ENCODE measurements at places on chromosomes 16 and 17.

DNA sequence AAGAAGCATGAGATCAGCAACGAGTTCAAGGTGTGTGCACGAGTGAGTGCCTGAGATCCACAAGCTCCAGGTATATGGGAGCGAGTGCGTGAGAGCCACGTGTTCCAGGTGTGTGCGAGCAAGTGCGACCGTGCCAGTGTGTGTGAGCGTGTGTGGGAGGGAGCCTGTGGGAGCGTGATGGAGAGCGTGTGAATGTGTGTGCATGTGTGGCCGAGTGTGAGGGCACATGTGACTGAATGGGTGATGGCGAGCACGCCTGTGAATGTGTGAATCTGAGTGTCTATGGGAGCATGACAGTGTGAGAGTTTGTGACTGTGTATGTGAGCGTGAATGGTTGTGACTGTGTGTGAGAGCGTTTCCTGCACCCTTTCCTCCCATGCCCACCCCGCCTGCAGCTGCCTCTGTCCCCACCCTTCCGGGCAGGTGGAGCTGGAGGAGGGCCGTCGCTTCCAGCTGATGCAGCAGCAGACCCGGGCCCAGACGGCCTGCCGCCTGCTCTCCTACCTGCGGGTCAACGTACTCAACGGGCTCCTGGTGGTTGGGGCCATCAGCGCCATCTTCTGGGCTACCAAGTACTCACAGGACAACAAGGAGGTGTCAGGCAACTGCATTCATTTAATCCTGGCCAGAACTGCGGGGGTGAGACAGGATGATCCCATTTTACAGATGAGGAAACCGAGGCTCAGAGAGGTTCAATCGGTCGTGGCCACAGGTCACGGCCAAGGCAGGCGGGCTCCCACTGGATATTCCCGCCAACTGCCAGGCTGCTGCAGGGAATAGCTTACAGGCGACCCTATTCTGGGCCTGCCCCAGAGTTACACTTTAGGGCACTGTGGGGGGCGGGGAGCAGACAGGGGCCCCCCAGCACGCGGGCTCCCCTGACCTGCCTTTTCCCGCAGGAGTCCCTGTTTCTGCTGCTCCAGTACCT, 3.7 kb downstream of the TMC8 start:
- DNase-seq: peak; percentile 29

GRCh38 chr16:3769942-3770341, 52.6 kb upstream of the TRAP1 start:
- no peak for DNase-seq

DNA sequence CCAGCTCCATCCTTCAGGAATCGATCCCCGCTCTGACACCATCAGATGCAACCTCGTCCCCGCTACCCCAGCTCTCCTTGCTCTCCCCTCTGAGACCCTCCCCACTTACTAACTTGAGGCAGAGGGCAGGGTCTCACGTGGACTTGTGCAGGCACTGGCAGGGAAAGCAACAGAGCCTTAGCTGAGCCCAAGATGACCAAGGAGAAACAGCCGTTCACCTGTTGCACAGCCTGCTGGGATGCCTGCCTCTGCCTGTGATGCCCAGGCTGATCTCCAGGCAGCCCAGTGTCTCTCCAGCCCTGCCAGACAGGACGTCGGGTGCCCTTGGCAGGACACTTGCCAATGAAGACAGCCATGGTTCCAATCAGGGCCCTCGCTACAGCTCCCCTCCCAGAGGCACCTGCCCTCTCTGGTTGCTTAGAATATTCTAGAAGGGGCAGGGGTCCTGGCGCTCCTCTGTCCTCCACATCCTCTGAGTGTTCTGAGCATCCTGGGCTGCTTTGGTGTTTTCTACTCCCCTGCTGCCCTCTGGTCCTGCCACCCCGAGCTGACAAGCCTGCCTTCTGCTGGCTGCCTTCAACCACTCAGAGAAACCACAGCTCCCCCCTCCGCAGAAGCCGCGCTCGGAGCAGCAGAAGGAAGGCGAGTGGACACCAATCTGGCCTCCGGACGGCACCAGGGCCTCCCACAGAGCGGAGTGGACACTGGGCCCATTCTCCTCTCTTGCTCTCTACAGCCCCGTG, 6.7 kb downstream of the CEP295NL start:
- DNase-seq: no peak

- DNase-seq: no peak
These were observed 13.9 kb upstream of the USP36 start for GRCh38 chr17:78854508-78854907.

DNA sequence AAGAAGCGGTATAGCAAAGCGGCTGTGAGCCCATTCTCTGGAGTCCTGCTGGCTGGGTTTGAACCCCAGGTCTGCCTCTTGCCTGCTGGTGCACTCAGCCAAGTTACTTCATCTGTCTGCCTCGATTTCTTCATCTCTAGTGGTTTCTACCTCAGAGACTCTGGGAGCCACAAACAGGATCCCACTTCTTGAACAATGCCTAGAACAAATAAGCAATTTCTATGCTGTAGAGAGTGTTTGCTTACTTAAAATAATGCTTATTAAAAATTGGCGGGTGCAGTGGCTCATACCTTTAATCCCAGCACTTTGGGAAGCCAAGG, 75.5 kb downstream of the CMIP start:
- no peak for DNase-seq

DNA sequence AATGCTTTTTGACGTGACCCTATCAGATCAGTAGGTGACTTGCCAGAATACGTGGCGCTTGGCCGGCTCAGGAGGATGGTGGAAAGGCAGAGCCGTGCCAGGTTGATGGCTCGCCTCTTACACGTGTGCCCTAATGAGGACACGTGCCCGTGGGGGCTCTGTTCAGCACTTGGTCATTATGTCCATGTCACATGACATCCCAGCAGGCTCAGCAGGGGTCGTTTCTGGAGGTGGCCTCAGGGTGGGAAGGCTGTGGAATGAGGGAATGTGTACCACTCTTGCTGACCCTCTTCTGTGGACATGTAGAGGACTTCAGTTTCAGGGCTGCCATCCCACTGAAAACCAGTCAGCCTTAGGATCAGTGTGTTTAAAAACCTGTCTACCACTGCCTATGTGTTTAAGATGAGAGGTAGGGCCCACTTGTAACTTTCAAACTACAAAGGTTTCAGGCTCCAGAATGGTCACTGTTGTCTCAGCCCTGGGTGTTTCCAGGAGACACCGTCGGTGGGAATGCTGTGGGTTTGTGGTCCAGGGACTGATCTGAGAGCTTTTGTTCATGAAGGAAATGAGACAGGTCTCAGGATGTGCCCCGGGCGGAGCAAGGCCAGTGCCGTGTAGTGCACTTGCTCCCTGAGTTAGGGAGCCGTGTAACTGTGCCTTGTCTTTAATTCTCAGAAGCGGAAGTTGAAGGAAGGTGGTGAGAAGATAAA, 12.1 kb downstream of the UBN1 start:
- DNase-seq: no peak

DNA sequence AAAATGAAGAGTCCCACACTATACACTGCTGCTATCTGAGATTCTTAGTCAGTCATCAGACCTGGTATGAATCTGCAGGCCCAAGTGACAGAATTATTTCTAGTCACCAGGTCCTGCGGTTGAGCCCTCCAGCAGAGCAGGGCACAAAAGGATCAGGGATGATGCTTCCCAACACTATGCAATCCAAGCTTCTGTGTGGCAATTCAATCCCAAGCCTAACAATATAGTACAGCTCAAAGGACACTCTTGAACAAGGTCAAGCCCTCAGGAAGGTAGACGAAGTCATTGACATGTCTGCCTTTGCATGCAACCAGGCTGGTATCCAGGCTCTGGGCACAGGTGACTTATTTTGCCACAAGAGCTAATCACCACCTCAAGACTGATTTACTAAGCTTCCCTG, 5.8 kb downstream of the DCUN1D3 start:
- DNase-seq: no peak

- DNase-seq: no peak
These were observed 8.7 kb downstream of the METTL16 start for GRCh38 chr17:2502871-2503580.

DNA sequence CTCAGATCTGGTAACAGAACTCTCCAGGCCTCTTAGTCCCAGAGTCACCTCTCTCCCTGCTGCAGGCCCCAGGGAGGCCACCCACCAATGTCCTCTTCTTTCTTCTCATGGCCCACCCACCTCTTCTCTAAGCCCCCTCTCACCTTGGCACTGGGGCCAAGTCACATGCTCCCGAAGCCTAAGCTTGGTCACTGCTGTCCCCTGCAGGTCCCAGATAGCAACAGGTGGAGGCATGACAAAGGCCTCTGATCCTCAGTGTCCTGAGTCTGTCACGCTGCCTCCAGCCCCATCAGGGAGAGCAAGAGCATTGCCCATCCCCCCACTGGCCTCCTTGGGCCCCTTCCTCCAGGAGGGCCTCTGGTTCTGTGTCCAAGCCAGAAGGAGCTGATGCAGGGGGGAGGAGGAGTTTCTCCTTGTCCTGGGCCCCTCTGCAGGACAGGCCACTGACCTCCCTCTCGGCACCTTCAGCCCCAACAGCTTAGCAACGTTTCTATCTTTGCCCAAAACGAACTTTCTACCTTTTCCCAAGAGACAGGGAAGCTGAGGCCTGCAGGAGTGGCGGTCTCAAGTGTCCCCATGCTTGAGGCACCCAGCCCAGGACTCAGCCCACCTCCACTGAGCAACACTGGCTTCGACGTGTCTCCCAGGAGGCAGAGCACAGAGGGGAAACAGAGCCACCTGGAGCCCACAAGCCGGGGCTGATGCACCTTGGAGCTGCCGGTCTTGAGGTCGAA, 8.6 kb downstream of the P2RX1 start:
- no peak for DNase-seq

- DNase-seq: peak; percentile 85
These were observed 12.0 kb downstream of the USP36 start for GRCh38 chr17:78828470-78829185.

DNA sequence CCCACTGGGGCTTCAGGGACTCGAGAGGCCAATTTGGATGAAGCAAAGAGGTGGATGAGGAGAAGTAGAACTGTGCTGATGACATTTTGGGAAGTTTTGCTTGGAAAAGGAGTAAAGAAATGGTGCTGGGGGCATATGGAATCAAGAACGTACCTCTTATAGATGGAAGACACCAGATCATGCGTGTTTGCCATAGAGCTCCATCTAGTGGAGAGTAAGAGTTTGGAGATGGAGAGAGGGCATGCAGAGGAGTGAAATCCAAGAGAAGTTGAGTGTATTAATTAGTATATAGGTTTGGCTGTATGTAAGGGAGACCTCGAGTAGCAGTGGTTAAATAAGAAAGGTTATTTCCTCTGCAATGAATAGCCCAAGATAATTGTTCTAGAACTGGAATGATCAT, 56.0 kb downstream of the SHISA6 start:
- no peak for DNase-seq

GRCh38 chr16:64545768-64546167, 576.1 kb downstream of the CDH11 start:
- DNase-seq: peak; percentile 4

GRCh38 chr16:89573826-89574680, 1.5 kb upstream of the CPNE7 start:
- no peak for DNase-seq

- no peak for DNase-seq
These were observed 527 bp downstream of the UNC45B start for GRCh38 chr17:35148144-35148543.

DNA sequence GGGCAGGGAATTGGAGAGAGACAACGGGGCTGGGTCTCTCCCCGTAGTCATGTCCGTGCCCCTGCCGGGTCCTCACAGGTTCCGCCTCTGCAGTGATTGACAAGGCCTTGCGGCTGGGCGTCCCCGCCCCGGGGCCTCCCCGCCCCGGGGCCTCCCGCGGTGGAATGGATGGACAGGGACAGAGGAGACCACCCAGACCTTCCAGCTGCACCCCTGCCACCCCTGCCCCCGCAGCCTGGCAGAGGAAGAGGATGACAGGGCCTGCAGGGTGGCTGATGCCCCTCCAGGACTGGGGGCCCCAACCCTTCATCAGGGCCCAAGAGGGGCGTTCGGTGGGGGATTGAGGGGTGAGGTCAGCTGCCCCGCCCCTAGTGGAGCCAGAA, 216.4 kb upstream of the CIBAR2 start:
- no peak for DNase-seq

- DNase-seq: peak; percentile 88
These were observed 925.4 kb downstream of the CDH11 start for GRCh38 chr16:64196444-64196843.

DNA sequence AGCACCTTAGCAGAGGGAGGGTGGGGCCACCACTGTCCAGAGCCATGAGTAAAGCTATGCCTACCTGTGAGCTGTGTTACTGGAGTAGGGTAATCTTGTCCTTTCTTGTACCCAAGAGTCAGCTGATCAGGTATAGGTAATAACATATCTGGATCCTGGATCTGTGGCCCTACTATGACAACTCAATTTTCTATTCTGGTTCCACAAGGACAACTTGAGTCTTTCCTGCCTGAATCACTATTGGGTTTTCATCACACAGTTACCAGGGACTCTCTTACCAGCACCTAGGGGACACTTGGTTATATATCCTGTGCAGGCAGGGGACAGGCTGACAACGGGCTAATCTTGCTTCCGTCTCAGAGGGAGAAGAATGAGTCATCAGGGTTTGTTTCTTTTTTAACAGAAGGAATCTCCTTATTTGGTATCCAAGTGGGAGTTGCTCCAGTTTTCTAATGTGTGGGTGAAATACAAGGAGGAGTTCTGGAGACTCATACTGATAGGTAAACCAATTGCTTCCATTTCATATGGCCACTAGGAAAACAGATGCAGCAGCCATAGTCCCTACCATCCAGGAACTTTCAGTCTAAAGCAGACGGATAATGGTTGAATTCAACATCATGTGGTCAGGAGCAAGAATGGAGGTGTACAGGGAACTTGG, 6.8 kb downstream of the ZNF267 start:
- DNase-seq: peak; percentile 83

GRCh38 chr17:79788989-79789942, 7.6 kb downstream of the CBX8 start:
- DNase-seq: no peak

GRCh38 chr16:66388350-66389139, 22.1 kb downstream of the CDH5 start:
- no peak for DNase-seq

- peak; percentile 54 for DNase-seq
These were observed 14.5 kb downstream of the GLIS2 start for GRCh38 chr16:4330277-4330874.

- no peak for DNase-seq
These were observed 31.8 kb downstream of the TOX3 start for GRCh38 chr16:52515068-52515671.

DNA sequence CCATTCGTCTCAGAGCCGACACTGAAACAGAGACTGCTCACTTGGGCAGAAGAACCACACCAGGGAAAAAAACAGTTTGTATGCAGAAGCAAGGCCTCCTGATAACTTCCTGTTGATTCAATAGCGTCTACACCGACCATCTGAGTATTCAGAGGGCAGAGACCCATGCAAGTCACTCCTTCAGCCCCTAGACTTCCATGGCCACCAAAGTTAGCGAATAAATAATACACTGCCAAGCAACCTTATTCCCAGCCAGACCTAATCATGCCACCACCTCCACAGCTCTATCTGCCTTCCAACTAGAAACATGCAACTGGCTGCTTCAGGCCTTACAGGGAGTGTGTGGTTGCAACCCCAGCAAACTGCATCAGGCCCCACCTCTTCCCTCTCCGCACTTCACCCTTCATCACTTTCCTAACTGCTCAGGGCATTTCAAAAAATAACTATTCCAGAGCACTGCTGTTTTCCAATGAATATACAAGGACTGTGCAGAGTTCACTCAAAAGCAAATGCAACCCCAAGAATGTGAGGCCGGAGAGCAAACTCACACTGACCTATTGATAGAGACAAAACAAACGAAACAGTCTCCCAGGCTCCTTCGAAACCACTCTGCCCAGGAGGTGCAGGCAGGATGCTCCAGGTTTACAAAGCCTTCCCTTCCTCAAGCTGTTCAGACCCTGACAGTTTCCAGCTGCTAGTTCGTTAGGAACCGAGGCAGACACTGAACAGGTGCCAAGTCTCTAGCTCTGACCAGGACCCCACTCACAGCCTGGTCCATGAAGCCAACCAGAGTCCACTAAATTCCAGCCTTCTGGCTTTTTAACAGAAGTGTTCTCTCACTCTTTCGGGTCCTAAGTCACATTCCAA, 3.6 kb downstream of the USP7 start:
- DNase-seq: no peak

Data from amniotic epithelial cell (primary cell).